ENCODE measurements at places on chromosomes 16 and 17.
A peak's percentile ranks its signal among the peaks of the same experiment; 100 is the strongest.

DNA sequence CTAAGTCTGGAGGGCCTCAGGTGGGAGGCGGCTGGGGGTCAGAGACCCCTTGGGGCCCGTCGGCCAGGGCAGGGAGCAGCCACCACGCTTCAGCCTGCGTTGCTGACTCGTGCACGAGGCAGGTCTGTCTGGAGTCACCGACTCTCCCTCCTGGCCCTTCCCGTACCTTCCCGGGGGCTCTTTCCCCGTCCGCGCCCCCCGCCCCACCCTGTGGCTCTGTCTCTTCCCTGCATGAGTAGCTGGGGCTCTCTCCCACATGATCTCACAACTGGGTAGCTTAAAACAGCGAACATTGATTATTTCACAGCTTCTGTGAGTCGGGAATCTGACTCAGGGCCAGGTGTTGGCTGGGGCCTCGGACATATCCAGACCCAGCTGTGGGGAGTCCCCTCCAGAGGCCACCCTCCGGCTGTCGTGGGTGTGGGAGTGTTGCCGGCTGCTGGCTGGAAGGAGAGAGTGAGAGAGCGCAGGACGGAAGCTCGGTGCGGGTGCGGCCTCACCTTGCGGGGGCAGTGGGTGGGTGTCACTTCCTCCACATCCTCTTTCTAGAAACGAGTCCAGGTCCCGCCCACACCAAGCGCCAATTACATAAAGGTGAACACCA is 17.3 kb downstream of the BAHCC1 start:
- peak; percentile 49 for DNase-seq

GRCh38 chr17:32487473-32488176 is 832 bp downstream of the CDK5R1 start:
- no peak for DNase-seq

DNA sequence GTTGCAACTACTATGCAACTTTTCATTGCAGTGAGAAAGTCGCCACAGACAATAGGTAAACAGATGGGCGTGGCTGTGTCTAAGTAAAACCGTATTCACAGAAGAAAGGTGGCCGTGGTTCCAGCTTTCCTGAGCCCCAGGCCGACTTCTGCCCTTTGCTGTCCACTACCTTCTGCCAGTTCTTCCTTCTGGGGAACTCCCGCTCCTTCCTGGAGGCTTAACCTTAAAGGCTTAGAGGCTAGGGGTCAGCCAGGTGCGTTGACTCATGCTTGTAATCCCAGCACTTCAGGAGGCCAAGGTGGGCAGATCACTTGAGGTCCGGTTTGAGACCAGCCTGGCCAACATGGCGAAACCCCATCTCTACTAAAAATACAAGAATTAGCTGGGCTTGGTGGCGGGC is 2.1 kb upstream of the SEPTIN12 start:
- DNase-seq = no peak

GRCh38 chr17:76554131-76554530 is 14.3 kb downstream of the PRCD start:
- no peak for DNase-seq

DNA sequence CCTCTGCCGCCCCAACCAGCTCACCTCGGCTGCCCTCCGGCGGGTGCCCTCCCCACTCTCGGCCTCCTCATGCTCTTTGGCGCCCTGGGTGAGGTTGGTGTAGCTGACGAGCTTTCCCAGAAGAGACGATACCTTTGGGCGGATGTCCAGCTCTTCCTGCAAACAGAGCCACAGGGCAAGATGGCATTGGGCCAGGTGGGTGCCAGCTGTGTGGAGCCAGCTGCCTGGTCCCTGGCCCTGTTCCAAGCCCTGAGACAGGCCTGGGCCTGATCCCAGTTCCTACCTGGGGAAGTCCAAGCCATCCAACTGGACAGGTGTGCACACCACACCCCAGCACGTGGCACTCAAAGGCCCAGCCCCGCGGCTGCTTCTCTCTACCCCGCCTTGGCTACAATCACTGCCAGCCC is 6.9 kb downstream of the SLC12A4 start:
- DNase-seq = no peak

DNA sequence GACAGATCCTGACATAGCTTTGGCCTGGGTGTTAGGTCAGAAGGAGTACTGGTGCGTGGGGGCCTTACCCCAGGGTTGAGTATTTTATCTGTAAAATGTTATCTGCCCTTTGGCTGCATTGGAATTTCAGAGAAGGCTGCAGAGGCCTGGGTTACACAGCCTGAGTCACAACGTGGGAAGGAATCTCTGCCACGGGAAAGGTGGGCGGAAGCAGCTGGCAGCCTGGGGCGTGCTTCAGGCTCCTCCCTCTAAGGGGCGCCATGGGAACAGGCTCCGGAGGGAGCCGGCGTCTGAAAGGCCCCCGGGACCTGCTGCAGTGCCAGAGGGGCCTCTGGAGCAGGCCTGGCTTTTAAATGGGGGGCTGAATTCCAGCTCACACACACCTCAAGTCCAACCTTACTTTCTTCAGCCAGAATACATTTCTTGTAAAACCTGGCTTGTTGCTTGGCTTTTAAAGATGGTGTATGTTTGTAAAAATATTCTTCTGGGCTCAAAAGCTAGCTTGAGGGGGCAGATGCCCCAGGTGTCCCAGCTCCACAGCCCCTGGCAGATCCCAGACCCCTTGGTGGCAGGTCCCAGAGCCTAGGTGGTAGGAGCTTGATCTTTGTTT is 142.2 kb downstream of the RAB11FIP4 start:
- DNase-seq = no peak

GRCh38 chr17:69711541-69711940 is 297.0 kb downstream of the MAP2K6 start:
- no peak for DNase-seq

- DNase-seq = no peak
These were observed 30.9 kb downstream of the CRISPLD2 start for GRCh38 chr16:84850714-84851113.

GRCh38 chr16:7887316-7887715 is 554.7 kb downstream of the RBFOX1 start:
- no peak for DNase-seq

- DNase-seq = no peak
These were observed 12.3 kb downstream of the HSDL1 start for GRCh38 chr16:84132527-84133285.

DNA sequence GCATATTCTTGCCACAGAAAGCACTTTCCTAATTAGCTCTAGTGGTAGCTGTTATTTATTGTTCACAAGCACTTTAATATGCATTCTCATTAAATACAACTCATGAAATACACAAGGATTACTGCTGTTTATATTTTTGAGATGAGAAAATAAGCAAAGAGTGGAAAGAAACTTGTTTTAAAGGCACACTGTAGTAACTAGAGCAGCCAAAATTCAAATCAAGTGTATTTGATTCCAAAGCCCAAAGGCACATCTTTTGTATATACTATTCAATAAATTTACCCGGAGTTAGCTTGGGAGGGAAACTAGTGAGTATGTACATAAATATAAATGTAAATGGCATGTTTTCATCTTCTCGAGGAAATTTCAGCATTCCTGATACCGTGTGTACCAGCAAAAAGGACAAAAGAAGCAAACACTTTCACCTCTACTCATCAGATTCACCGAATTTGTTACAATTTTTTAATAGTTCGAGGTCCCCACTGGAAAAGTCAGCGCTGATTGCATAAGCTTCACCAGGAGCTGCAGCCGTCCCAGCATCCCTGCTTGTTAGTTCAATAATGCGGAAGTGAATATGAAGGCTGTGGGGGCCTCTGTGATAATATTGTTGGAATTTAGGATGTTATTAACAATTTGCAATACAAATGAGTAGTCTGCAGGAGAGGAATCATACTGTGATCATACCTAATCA is 371.6 kb upstream of the MON1B start:
- DNase-seq = no peak

DNA sequence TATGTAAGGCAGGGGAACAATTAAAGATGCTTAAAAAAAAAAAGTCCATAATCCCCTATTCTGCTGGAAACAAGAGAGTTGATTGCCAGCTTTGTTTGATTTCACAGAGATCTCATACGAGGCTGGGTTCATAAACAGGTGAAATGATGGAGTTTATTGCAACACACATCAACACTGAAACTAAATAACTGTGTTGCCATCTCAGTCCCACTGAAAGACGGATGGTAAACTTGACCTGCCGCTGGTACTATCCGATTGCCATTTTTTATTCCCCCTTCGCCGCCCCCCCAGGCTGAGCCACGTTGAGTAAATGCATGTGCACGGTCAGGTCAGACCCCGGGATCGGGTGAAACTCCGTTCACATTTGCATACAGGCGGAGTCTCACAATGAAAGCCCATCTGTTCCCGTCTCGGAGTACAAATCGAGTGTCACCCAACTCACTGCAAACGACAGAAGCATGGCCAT is 119.2 kb downstream of the SKAP1 start:
- DNase-seq = no peak

DNA sequence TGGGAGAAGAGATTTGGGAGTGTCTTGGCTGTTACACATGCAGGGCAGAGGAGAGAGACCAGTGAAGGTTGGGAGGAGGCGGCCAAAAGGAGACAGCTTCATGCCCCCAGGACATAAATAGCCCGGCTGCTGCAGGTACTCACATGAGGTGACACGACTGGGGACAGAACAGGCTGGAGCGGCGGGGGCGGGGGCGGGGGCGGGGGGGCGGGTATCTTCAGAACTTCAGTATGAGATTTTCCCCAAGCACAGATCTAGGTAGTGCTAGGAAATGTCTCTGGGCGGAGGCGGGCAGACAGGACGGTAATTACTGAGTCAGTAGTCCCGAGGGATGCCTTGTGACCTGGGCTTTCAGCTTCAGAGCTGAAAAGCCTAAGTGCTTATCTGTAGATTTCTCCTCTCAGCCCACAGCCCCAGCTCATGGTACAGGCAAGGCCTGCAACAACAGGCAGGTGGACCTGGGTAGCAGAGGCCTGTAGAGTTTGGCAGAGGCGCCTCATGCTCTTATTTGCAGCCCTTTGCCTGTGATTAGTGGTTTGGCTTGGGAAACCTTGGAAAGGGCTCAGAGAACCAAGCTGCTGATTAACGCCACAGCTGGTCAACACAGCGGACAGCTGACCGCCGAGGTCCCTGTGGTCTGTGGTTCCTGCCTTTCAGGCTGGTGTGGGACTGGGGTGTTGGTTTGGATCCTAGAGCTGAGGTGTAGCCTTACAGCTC is 24.5 kb downstream of the UNK start:
- DNase-seq = no peak

DNA sequence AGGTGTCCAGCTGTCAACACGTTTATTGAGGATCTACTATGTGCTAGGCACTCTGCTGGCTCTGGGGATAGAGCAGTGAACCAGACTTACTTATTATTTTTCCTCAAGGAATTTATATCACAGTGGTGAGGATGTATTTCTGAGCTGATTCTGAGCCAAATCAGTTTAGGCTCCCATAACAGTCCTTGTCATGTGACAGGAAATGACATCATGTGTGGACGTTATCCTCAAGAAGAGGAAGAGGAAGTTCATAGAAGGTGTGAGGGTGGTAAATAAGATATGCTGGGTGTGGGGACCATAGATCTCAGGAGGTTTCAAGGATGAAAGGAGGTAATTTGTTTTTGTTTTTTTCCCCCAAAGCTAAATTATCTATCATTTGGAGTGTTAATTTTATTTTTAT is 873.5 kb upstream of the EEF2KMT start:
- no peak for DNase-seq

GRCh38 chr16:88059701-88060386 is 108.6 kb downstream of the BANP start:
- no peak for DNase-seq

GRCh38 chr17:29292071-29292991 is 1.6 kb downstream of the NUFIP2 start:
- peak; percentile 55 for DNase-seq
